ENCODE measurements at places on chromosomes 5 and 9.

DNA sequence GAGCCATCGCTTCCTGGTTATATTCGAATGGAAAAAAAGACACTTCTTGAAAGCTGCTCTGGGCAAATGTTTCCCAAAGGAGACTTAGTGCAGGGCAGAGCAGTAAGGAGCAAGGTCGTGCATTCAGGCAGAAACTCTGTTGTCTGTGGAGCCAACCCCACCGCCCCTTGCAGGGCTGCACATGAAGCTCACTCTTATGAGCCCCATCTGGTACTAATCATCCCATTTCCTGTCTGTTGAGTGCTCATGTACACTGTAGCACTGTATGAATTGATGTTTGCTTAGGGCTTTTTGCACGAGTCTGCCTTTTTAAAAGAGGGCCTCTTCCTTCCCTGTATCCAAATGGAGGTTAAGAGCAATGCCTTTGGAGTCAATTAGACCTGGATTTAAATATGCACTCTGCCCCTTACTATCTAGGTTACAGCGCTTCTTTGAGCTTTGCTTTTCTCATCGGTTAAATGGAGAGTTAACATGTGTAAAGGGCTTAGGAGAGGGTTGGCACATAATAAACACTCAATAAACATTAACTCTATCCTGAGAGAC is 25.4 kb downstream of the HMHB1 start:
- DNase-seq = peak; percentile 14

- DNase-seq = peak; percentile 32
Measured at GRCh38 chr5:92518318-92518904, 1062.6 kb downstream of the NR2F1-AS1 start.

GRCh38 chr9:15403155-15403554 is 19.5 kb upstream of the SNAPC3 start:
- DNase-seq = no peak

- no peak for DNase-seq
Measured at GRCh38 chr5:38543074-38543473, 13.4 kb downstream of the LIFR start.

- no peak for DNase-seq
Measured at GRCh38 chr9:127876026-127876763, 1.3 kb downstream of the AK1 start.

DNA sequence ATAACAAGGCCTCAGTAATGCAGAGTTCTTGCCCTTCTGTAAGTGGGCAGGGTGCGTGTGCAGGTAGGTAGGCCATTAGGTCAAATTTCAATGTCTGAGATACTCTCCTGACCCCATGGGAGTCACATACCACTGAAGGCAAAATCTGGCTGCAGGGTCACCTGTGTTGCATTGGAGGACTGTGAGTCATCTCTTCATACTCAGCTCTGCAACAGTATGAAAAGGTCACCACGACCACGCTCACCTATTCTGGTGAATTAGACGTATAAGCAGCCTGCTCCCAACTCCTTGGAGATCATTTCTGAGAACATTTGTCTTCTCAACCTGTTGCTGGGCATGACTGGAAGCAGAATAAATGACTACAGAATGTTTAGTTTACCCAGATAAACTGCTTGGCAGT is 599.8 kb downstream of the PDE4D start:
- DNase-seq = no peak

GRCh38 chr5:58462623-58463230 is 2.8 kb upstream of the PLK2 start:
- DNase-seq = peak; percentile 74

GRCh38 chr9:124357721-124358361 is 57.4 kb downstream of the PSMB7 start:
- no peak for DNase-seq

- DNase-seq = no peak
Measured at GRCh38 chr5:168047669-168048111, 243.8 kb upstream of the WWC1 start.

DNA sequence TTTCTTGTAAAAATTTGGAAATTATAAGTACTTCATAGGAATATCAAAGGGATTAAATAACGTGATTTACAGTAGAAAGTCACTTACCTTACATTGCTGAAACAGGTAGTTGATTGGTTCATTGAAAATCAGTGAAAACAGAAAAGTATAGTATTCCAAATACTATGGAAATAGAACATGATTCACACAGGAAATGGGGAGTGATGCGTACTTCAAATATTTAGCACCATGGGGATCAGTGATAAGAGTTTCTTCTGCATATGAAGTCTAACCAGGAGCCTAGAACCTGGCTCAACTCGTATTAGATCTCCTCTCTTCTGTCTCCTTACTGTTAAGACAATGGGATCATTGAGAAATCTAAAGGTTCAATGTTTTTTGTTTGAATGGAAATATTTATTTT is 133.3 kb downstream of the FAM174A start:
- peak; percentile 72 for DNase-seq
